Fibroblast of pulmonary artery (primary cell): ENCODE measurements at places on chromosomes 11 and 22.
A peak's percentile ranks its signal among the peaks of the same experiment; 100 is the strongest.

- DNase-seq: no peak
Measured at GRCh38 chr11:65045061-65045460, 4.1 kb downstream of the SAC3D1 start.

- no peak for DNase-seq
Measured at GRCh38 chr11:74714904-74715303, 16.3 kb downstream of the CHRDL2 start.

DNA sequence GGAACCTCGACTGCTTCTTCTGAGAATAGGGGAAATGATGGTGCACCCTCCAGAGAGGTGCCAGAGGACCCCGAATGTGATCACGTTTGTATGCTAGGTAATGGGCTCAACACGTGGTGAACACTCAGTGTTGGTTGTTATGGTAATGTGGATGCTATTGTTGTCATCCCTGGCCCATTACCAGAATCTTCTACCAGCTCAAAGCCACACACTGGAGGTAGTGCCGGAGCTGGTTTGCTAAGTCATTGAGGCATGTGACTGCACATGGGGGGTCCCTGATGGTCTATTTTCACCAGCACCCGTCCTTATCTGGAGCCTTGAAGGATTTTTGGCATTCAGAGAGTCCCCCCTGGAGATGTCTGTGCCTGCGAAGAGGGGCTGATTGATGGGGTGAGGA lies 119.1 kb upstream of the CD82 start:
- DNase-seq: peak; percentile 1

DNA sequence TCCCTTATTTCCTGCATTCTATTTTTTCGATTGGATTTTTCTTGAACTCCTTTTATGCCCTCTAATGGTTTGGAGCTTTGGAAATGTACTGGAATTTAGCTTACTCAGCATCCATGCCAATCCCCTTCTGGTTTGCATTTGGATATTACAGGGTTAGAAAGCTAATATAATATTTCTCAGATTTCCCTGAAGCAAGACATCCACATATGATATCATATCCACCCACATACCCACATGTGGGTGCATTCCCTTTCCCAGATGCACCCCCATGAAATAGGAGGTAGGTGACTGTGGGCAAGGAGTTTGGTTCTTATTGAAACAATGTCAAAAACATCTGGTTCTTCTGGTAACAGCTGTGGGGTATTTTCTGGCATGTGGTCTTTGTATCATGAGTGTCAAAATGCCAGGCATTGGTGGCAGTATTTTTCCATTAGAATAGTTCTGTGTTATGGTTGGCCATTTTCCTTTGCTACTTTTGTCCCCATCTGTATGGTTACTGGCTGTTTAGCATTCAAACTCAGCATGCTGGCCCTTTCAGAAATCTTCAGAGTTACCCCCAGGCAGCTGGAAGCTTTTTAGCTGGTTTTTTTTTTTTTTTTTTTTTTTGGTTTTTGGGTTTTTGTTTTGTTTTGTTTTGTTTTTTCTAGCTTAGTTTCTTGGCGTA lies 32.7 kb upstream of the DDX10 start:
- no peak for DNase-seq

DNA sequence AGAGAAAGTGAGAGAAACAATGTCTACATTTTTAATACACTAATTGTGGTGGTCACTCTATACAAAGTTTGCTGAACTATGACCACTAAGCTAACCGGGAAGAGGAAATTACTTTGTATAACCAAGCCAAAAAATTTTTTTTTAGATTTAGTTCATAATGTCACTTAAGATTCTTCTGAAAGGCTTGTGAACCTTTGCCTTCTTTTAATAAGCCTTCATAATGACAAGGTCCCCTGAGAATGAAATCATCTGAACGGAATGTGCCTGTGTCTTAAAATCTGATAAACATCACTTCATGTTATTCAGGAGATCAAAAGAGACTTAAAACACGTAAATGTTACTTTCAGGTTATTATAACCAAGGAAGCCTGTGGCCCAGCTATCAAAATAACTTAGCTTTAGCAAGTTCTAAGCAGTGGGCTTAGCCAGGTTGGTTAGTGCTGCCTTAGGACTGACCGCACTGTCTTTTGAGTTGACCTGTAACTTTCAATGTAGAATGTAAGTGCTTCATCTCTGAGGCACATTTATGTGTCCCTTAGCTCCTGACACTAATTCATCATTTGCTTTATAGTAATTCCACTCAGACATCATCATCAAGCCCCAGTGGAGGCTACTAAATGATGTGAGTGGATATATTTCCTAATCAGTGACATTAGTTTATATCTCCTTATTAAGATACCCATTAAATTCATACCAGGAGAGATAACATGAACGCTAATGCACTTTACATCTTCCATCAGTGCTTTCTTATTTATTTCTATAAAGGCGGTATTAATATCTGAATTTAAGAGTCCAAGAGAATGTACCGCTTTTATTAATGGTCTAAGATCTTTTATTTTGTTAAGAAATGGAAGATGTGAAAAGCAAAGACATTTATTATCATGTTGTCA lies 122.5 kb downstream of the WNT11 start:
- DNase-seq: peak; percentile 10

- DNase-seq: peak; percentile 59
Measured at GRCh38 chr11:73416786-73417185, 40.6 kb downstream of the RELT start.

GRCh38 chr11:96228910-96229309 lies 114.1 kb downstream of the MAML2 start:
- peak; percentile 76 for DNase-seq

DNA sequence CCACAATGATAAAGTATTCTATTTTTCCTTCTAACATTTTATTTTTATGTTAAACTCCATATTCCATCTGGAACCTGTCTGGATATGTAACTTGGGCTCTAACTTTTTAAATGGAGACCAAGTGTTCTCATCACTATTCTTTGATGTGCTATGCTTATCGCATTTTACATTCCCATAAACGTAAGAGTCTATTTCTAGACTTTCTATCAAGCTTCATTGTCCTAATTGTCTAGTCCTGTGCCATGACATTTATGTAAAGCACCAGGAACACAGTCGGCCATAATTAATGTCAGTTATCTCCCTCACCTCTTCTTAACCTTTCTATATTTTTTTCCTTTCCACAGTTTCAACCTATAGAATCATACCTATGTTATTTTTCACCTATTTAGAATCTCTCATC lies 113.9 kb upstream of the TEAD1 start:
- no peak for DNase-seq

GRCh38 chr11:65954771-65955170 lies 6.8 kb upstream of the SART1 start:
- no peak for DNase-seq

DNA sequence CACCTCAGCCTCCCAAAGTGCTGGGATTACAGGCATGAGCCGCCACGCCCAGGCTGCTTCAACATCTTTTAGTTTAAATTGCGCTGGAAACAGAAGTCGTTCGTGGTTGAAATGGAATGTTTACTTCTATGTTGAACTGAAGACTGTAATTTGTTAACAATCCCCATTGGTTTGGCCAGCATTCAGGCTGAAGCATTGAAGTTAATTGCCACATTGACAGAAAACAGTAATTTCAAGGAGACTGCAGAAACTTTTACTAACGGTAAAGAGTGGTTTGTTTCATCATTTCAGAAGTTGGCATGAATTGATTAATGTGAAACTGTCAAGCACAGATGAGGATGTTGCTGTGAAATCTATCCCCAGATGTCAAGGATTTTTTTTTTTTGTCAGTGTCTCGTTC lies 14.2 kb downstream of the AP5B1 start:
- no peak for DNase-seq

- peak; percentile 28 for DNase-seq
Measured at GRCh38 chr11:76783294-76783895, at the start of gene TSKU. Gene TSKU (plus strand): TSS chr11:76783356. CDS start chr11:76795617, 12,261 bp downstream.

GRCh38 chr11:96949464-96949863 lies 559.7 kb downstream of the JRKL start:
- no peak for DNase-seq

- no peak for DNase-seq
Measured at GRCh38 chr11:57698843-57699365, 13.1 kb downstream of the MED19 start.

DNA sequence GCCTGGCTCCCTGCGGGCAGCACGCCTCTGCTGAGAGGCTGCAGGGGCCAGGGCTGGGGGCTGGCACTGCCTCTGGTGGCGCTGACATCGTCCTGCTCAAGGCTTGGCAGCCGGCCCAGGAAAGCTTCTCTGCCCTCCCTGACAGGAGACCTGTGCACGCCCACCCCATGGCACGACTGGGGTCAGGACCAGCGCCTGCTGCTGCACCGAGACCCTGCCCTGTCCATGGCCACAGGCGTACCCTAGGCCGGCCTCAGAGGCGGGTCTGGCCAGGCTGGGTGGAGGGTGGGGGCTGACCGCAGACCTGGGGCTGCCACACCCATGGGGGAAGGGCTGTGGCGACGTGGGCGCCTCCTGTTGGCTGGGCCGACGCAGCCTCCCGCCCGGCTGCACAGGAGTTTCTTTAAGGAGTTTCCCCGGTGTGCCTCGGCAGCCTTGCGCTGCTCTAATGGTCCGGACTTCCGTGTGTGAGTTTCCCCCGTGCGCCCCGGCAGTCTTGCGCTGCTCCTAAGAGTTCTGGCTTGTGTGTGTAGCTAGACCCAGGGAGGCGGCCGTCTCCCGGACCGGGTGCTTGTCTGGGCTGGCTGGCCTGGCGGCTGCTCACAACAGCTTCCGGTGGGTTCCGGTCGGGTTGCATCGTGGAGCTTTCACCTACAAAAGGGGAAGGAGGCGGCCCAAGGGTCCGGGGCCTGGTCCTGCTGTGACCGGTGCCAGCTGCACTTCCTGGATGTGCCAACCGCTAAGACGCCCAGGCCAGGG lies 4.6 kb downstream of the TRABD start:
- DNase-seq: peak; percentile 56

DNA sequence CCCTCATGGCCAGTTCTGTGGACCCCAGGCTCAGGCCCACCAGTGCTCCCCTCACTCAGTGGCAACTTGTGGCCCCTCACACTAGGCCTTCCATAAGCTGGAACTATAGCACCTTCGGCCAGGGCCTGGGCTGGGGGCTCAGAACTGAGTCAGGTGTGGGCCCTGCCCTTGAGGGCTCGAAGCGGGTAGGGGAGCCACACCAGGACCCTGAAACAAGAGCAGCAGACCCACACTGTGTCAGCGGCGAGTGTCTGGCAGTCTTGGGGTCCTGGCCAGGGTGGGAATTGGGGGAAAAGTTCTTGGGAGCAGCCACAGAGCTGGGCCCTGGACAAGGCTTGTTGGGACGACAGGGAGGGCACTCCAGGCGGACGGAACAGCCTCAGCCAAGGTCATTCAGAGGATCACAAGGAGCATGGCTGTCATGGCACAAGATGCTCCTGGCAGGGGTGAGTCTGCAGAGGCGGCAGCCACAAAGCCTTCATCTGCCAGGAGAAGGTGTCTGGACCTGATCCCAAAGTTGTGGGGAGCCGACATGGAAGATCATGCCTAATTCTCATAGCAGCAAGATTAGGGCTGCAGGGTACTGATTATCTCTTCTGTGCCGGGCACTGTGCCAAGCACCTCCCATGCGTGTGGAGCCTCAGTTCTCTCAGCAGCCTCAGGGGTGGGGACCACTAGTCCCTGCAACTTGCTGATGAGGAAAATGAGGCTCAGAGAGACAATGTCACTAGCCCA lies 50.7 kb downstream of the SHISAL1 start:
- no peak for DNase-seq

DNA sequence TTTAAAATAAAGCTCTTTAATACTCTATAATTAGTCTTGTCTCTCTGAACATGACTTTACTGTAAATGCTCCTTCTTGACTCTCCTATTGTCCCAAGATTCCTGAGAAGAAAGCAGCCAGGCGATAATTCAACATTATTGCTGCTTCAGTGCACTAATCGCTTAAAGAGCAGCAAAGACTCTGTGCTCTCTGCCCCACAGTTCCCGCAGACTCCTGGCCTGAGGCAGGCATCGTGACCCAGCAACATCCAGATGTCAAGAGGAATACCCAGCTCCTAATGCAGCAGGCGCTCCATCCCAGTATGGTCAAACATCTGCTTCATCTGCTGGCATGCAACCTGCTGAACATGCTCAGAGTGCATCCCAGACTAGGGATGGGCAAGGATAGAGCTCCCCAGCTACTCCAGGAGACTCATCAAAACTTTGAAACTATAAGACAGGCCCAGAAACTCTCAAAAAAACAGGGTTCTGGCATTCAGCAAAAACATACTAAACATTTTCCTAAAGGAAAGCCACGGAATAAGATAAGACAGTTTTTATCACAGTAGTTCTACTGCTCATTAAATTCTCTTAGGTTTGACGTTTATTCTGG lies 270.0 kb downstream of the SOX6 start:
- DNase-seq: no peak

GRCh38 chr11:15967166-15967565 lies 389.2 kb downstream of the SOX6 start:
- peak; percentile 74 for DNase-seq

DNA sequence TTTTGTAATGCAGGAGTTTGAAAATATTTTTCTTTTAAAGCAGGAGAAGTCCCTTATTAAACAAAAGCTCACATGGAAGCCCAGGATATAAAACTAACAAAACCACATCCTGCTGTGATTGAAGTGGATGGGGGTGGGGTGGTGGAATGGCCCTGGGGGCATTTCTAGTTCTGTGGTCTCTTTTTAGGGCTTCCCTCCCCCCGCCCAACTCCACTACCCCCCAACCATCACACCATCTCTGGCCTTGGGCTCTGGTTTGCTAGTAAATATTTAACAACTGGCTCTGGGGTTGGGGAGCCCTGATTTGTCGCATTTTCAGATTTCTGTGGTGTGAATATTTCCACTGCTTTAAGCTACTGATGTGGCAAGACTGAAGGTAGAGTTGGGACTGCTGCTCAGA lies 279.6 kb upstream of the PLET1 start:
- no peak for DNase-seq

- no peak for DNase-seq
Measured at GRCh38 chr22:46656856-46657654, 36.9 kb downstream of the GRAMD4 start.

- no peak for DNase-seq
Measured at GRCh38 chr11:94494126-94494680, 419 bp downstream of the ANKRD49 start.

- DNase-seq: no peak
Measured at GRCh38 chr22:19821523-19822300, 33.0 kb downstream of the GNB1L start.

GRCh38 chr11:3161309-3161708 lies 3.8 kb downstream of the OSBPL5 start:
- no peak for DNase-seq

GRCh38 chr11:117673602-117674001 lies 123.4 kb downstream of the DSCAML1 start:
- no peak for DNase-seq

- no peak for DNase-seq
Measured at GRCh38 chr11:93028960-93029522, 59.6 kb downstream of the MTNR1B start.

GRCh38 chr22:49100773-49101172 lies 726.9 kb downstream of the BRD1 start:
- no peak for DNase-seq

DNA sequence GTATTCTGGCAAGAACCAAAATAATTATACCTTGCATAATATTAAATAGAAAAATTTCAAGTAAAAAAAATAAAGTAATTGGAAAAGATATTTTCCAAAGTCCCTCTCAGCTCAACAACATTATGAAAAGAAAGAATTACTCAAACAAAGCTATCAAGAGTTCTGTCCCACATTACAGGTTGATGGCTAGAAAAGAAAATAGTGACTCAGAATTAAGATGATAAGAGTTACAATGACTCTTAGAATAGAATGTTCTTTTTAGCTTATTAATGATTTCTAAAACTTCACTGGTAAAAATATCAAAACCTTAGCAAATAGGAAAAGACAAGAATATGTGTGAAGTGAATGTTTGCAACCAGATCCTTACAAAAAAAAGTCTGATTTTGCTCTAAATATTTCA lies 312.5 kb upstream of the PDGFD start:
- peak; percentile 38 for DNase-seq
